ENCODE measurements at places on chromosomes 2 and 18.
A peak's percentile ranks its signal among the peaks of the same experiment; 100 is the strongest.

GRCh38 chr2:198327526-198327925 lies 523.1 kb downstream of the PLCL1 start:
- no peak for DNase-seq

GRCh38 chr2:31057691-31058090 lies 80.5 kb downstream of the GALNT14 start:
- DNase-seq: no peak

- no peak for DNase-seq
Measured at GRCh38 chr2:232211743-232212686, 166.5 kb upstream of the ALPP start.

GRCh38 chr2:232292395-232293154 lies 86.0 kb upstream of the ALPP start:
- DNase-seq: peak; percentile 68

- DNase-seq: no peak
Measured at GRCh38 chr18:55214969-55215368, 255.7 kb upstream of the CCDC68 start.

- DNase-seq: no peak
Measured at GRCh38 chr2:126932529-126932928, 33.8 kb downstream of the TEX51 start.
